Thoracic aorta endothelial cell (primary cell): ENCODE measurements at places on chromosomes 11 and 22. TPM values are rescaled to one million over a fixed set of nuclear protein-coding genes. Genes with fewer than 3 reads are reported as not detected.

Gene GRK3
- total RNA-seq, result 1.5 and 2.9 TPM in 2 replicates

Gene NCAM1
- 0.36 and 0.40 TPM in 2 replicates for total RNA-seq

Gene TEX12
- 0.43 TPM in 1 of 2 replicates, not detected in the other for total RNA-seq

Gene C11orf91
- total RNA-seq, result 0.22 and 0.27 TPM in 2 replicates

Gene POTEH
- total RNA-seq, result not detected in 2 replicates

Gene SULT4A1
- total RNA-seq, result 0.53 TPM in 1 of 2 replicates, not detected in the other

Gene CCDC73
- total RNA-seq, result not detected in 2 replicates

Gene PLAAT3
- total RNA-seq, result 20.5 and 29.4 TPM in 2 replicates

Gene HIC2
- 3.2 and 3.7 TPM in 2 replicates for total RNA-seq

Gene SCGB1A1
- total RNA-seq, result not detected in 2 replicates

Gene PRODH
- 0.07 TPM in 1 of 2 replicates, not detected in the other for total RNA-seq

Gene NAV2
- 28.3 and 29.4 TPM in 2 replicates for total RNA-seq

Gene RAC2
- 61.7 and 84.1 TPM in 2 replicates for total RNA-seq
